Aorta (tissue), 5 donors: ENCODE measurements at places on chromosomes 3 and 15. TPM values are rescaled to one million over a fixed set of nuclear protein-coding genes. Genes with fewer than 3 reads are reported as not detected.

The CTXN2 gene
- total RNA-seq: not detected

The DPPA4 gene
- total RNA-seq: not detected

The COL6A5 gene
- not detected for total RNA-seq

GRCh38 chr3:194070220-194070633 is 65.7 kb upstream of the HES1 start:
- no peak for DNase-seq

The SLC12A6 gene
- total RNA-seq: 40.5 TPM

The EIF5A2 gene
- total RNA-seq: 17.1 TPM

The CCR3 gene
- total RNA-seq: 0.29 TPM

The C3orf85 gene
- total RNA-seq: not detected

The NUP210 gene
- total RNA-seq: 2.8 TPM

The NBEAL2 gene
- total RNA-seq: 26.2 TPM

GRCh38 chr15:101439920-101440319 is 49.6 kb downstream of the PCSK6 start:
- no peak for DNase-seq

DNA sequence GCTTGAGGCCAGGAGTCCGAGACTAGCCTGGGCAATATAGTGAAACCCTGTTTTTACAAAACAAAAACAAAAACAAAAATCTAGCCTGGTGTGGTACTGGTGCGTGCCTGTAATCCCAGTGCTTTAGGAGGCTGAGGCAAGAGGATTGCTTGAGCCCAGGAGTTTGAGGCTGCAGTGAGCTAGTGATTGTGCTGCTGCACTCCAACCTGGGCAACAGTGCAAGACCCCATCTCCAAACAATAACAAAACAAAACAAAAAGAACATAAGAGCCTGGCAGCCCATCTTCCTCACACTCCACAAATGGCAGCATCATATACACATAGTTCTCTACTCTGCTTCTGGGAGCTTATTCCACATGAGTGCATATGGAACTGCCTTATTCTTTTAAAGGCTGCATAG is 2.2 kb upstream of the TRH start:
- DNase-seq: no peak
